Small intestine (tissue), 16 donors: ENCODE measurements at places on chromosomes 11 and 22.
A peak's percentile ranks its signal among the peaks of the same experiment; 100 is the strongest.

- DNase-seq = peak; percentile 66
- H3K4me1 ChIP-seq = peaks cover 5% of the 10 kb centered on the region
- H3K27ac ChIP-seq = peak overlapping the region; percentile 80
- no peak overlapping the region for H3K4me3 ChIP-seq
- H3K27me3 ChIP-seq = no peaks in the 10 kb centered on the region
Measured at GRCh38 chr11:95296165-95296564, 65.2 kb upstream of the SESN3 start.

DNA sequence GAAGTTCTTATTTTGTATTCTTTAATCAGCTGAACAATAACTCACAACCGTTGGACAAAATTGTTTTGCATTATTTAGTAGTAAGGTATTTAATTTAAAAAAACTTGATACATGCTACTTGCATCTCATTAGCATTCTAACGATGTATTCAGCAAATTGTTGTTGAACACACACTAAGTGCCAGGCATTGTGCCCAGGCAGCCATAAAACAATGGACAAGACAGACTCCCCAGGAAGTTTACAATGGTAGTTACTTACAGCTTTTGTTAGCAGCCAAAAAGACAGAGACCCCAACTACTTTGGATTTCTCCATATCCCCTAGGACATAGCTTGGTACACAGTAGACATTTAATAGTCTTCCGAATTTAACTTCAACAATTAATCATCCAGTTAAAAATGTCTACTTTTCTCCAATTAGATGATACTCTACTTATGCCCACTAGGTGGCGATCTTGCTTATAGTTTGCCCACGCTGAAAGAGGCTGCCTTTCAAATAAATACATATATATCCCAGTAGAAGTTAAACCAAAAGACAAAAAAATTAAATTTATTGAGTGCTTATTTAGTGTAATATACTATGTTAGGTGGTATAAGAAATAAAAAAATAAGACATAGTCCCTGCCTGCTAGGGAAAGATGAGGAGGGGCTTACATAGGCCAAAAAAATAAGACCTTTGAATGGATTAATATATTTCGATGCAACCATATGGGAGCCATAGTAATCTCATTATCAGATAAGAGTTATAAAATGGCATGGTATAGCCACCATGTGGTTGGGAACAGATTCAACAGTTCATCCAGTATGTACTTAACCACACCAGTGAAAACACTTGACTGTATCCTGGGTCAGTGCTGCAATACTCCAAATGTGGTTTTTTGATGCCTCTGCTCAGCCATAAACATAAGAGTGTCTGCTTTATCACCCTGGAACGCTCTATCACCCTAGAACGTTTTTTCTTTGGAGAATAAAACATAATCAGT, 2.0 kb upstream of the FJX1 start:
- no peak overlapping the region for H3K27ac ChIP-seq
- H3K27me3 ChIP-seq = peaks cover 16% of the 10 kb centered on the region
- H3K4me3 ChIP-seq = no peak overlapping the region
- no peaks in the 10 kb centered on the region for H3K36me3 ChIP-seq
- peak; percentile 66 for DNase-seq

DNA sequence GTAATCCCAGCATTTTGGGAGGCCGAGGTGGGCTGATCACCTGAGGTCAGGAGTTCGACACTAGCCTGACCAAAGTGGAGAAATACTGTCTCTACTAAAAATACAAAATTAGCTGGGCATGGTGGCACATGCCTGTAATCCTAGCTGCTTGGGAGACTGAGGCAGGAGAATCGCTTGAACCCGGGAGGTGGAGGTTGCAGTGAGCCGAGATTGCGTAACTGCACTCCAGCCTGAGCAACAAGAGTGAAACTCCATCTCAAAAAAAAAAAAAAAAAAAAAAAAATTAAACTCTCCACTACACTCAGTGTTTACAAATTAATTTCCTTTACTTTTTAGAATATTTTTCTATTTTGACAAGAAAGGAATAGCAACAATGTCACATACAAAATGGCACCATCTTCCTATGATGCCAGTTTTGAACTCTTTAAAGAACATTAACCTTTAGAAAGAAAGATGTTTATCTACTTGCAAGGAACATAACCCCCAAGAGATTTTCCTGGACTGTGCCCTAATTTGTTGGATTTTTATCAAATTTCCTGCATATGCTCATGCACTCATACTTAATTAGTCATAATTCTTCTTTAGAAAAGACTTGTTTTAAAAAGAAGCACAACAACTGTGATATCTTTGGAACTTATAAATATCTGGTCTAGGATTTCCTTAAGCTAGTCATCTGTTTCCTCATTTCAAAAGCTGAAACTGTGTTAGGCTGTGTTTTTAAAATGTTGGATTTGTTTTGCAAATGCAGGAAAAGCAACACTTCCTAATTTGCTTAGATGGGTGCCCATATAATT, 22.6 kb upstream of the HIPK3 start:
- H3K4me1 ChIP-seq = no peaks in the 10 kb centered on the region
- no peaks in the 10 kb centered on the region for H3K36me3 ChIP-seq
- H3K27ac ChIP-seq = no peak overlapping the region
- H3K4me3 ChIP-seq = no peak overlapping the region

GRCh38 chr11:31160504-31161422, 208.8 kb downstream of the DCDC1 start:
- no peak overlapping the region for H3K4me3 ChIP-seq
- H3K4me1 ChIP-seq = no peaks in the 10 kb centered on the region
- no peaks in the 10 kb centered on the region for H3K36me3 ChIP-seq
- no peak for DNase-seq
- no peaks in the 10 kb centered on the region for H3K27me3 ChIP-seq

GRCh38 chr22:41781507-41781906, 19.0 kb upstream of the CCDC134 start:
- H3K27me3 ChIP-seq = no peaks in the 10 kb centered on the region
- DNase-seq = no peak
- peak overlapping the region; percentile 82 for H3K27ac ChIP-seq
- H3K4me3 ChIP-seq = no peak overlapping the region

GRCh38 chr22:19631899-19632667, 82.2 kb upstream of the SEPTIN5 start:
- H3K4me1 ChIP-seq = no peaks in the 10 kb centered on the region
- peak; percentile 29 for DNase-seq
- H3K27me3 ChIP-seq = no peaks in the 10 kb centered on the region
- H3K36me3 ChIP-seq = no peaks in the 10 kb centered on the region
- H3K27ac ChIP-seq = no peak overlapping the region
- H3K4me3 ChIP-seq = no peak overlapping the region

- H3K36me3 ChIP-seq = no peaks in the 10 kb centered on the region
- H3K4me3 ChIP-seq = no peak overlapping the region
- no peaks in the 10 kb centered on the region for H3K4me1 ChIP-seq
- no peak for DNase-seq
- H3K27ac ChIP-seq = no peak overlapping the region
Measured at GRCh38 chr11:9980931-9981330, 313.1 kb downstream of the SBF2 start.

DNA sequence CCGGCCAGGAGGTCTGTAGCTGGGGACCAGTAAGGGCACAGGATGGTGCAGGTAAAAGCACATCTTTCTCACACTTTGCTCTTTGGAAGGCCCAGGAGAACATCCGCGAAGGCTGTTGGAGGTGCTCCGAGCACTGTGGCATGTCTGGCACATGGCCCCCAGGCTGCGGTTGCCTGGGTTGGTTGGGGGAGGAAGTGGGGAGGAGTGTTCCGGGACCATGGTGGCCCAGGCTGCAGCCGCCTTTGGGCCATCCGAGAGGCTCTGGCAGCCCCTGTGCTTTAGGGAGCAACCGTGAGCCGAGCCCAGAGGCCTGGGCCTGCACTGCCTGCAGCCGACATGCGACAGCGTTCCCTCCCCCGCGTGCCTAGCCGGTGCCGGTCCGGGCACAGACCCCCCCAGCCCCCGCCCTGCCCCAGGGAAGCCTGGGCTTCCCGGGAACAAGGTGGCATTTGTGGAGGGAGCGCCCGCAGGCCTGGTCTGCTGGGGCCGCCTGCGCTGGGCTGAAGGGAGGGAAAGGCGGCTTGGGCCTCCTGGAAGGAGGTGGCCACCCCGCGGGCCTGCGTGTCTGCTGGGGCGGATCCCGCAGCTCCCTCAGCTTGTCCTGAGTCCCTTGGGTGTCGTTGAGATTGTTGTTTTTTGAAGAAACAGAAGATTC, 57.9 kb downstream of the GRAMD4 start:
- no peaks in the 10 kb centered on the region for H3K27me3 ChIP-seq
- DNase-seq = no peak
- H3K36me3 ChIP-seq = peaks cover 88% of the 10 kb centered on the region
- H3K4me3 ChIP-seq = no peak overlapping the region
- H3K4me1 ChIP-seq = no peaks in the 10 kb centered on the region

- no peak overlapping the region for H3K4me3 ChIP-seq
- peaks cover 9% of the 10 kb centered on the region for H3K4me1 ChIP-seq
- peaks cover 5% of the 10 kb centered on the region for H3K27me3 ChIP-seq
Measured at GRCh38 chr11:110089617-110090282, 3.4 kb upstream of the ZC3H12C start.
